M059J (cell line): ENCODE measurements at places on chromosomes 5 and 9. TPM values are rescaled to one million over a fixed set of nuclear protein-coding genes. Genes with fewer than 3 reads are reported as not detected.

The SPATA6L gene
- 0.69 TPM in 1 of 2 replicates, not detected in the other for total RNA-seq

The FSTL4 gene
- total RNA-seq, result not detected in 2 replicates

The FRRS1L gene
- 0.05 TPM in 2 replicates for total RNA-seq

The STXBP1 gene
- 15.0 and 32.1 TPM in 2 replicates for total RNA-seq

The PLAA gene
- total RNA-seq, result 48.4 and 52.7 TPM in 2 replicates

The SOHLH1 gene
- not detected in 2 replicates for total RNA-seq

The IFNA21 gene
- not detected in 2 replicates for total RNA-seq

The CPEB4 gene
- 13.6 and 20.5 TPM in 2 replicates for total RNA-seq

The PRKACG gene
- not detected in 2 replicates for total RNA-seq

The ANKRD20A1 gene
- total RNA-seq, result not detected in 2 replicates

The PRR16 gene
- total RNA-seq, result 16.5 and 20.8 TPM in 2 replicates

The F2RL1 gene
- 118 and 125 TPM in 2 replicates for total RNA-seq

The ASPN gene
- 0.07 TPM in 1 of 2 replicates, not detected in the other for total RNA-seq

The OGN gene
- not detected in 2 replicates for total RNA-seq

The PCDHGB4 gene
- total RNA-seq, result not detected in 2 replicates

The SH3RF2 gene
- total RNA-seq, result 7.6 and 11.9 TPM in 2 replicates

The AHRR gene
- total RNA-seq, result 49.1 and 50.6 TPM in 2 replicates

The TAF1L gene
- 0.02 TPM in 2 replicates for total RNA-seq

The PCDHGC3 gene
- 41.3 and 88.4 TPM in 2 replicates for total RNA-seq

The BTNL8 gene
- not detected in 2 replicates for total RNA-seq

The ZNF462 gene
- total RNA-seq, result 6.6 and 17.8 TPM in 2 replicates
